Activated CD4-positive, alpha-beta T cell treated with anti-CD3 and anti-CD28 coated beads, Interleukin-2, amount 10 ng/mL, durations not matched to agents 7 days and 5 days (primary cell): ENCODE measurements at places on chromosomes 16 and 17.
A peak's percentile ranks its signal among the peaks of the same experiment; 100 is the strongest.

GRCh38 chr17:43536236-43536992 lies 9.7 kb downstream of the ETV4 start:
- H3K4me1 ChIP-seq: peaks cover 4% of the 10 kb centered on the region
- H3K27ac ChIP-seq: no peak overlapping the region
- no peaks in the 10 kb centered on the region for H3K27me3 ChIP-seq
- no peak for DNase-seq
- no peak overlapping the region for H3K4me3 ChIP-seq
- no peaks in the 10 kb centered on the region for H3K36me3 ChIP-seq

- no peak overlapping the region for H3K4me3 ChIP-seq
- H3K27me3 ChIP-seq: no peaks in the 10 kb centered on the region
- no peak overlapping the region for H3K27ac ChIP-seq
- H3K4me1 ChIP-seq: no peaks in the 10 kb centered on the region
Measured at GRCh38 chr17:77049440-77049839, 91.3 kb upstream of the SEC14L1 start.

- DNase-seq: no peak
- no peaks in the 10 kb centered on the region for H3K27me3 ChIP-seq
- no peaks in the 10 kb centered on the region for H3K36me3 ChIP-seq
Measured at GRCh38 chr16:79933603-79934002, 333.1 kb upstream of the MAF start.

DNA sequence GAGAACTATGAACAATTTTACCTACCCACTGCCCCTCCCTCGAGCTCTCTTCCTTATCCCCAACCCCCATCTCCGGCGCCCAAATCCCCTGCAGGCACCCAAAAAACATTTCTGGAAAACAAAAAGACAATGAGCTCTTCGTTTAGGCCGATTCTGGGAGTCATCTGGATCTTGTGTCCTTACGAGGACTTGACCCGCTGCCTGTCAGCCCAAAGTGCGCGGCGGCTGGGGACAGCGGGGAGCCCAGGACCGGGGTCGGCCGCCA lies 524 bp downstream of the STRADA start:
- H3K36me3 ChIP-seq: peaks cover 14% of the 10 kb centered on the region
- peak; percentile 9 for DNase-seq
- H3K4me3 ChIP-seq: peak overlapping the region; percentile 93
- peak overlapping the region; percentile 95 for H3K27ac ChIP-seq
- peaks cover 34% of the 10 kb centered on the region for H3K4me1 ChIP-seq
- no peaks in the 10 kb centered on the region for H3K27me3 ChIP-seq

- H3K4me3 ChIP-seq: no peak overlapping the region
- DNase-seq: no peak
- no peaks in the 10 kb centered on the region for H3K4me1 ChIP-seq
- no peaks in the 10 kb centered on the region for H3K27me3 ChIP-seq
Measured at GRCh38 chr17:56804454-56804853, 29.3 kb downstream of the C17orf67 start.

DNA sequence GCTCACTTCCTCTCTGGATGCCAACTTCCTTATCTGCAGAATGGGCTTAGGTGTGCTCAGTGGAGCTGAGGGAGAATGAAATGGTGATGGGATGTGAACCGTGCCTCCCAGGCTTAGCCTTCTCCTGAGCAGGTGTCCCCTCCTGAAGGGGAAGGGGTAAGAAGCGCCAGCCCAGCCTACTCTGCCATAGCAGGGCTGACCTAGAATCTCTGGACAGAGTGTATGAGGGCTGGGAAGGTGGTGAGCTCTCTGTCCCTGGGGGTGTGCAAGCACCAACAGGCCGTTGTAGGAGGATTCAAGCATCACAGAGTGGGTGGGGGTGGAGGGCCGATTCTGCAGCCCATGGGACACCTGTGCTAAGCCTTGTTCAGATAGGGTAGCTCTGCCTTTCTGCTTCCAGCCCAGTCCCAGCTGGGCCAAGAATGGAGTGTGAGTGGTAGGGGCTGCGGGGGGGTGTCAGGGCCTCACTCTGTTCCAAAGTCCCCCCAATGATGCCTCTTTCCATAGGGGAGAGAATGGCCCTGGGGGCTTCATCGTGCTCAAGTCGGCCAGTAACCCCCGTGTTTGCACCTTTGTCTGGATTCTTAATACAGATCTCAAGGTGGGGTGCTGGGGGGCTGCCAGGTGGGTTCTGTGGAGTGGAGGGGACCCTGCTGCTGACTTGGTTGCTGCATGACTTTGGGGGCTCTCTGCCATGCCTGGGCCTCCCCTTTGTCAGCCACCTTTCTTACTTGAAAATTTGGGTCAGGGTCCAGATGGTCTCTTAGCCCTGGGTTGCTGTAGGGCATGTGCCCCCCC lies 3.2 kb upstream of the TCAP start:
- H3K27me3 ChIP-seq: peaks cover 10% of the 10 kb centered on the region
- H3K36me3 ChIP-seq: peaks cover 17% of the 10 kb centered on the region
- H3K4me1 ChIP-seq: peaks cover 13% of the 10 kb centered on the region
- H3K4me3 ChIP-seq: no peak overlapping the region
- DNase-seq: no peak
- peak overlapping the region; percentile 54 for H3K27ac ChIP-seq
